ENCODE measurements at places on chromosomes 3 and 15. TPM values are rescaled to one million over a fixed set of nuclear protein-coding genes. Genes with fewer than 3 reads are reported as not detected.
A peak's percentile ranks its signal among the peaks of the same experiment; 100 is the strongest.

DNA sequence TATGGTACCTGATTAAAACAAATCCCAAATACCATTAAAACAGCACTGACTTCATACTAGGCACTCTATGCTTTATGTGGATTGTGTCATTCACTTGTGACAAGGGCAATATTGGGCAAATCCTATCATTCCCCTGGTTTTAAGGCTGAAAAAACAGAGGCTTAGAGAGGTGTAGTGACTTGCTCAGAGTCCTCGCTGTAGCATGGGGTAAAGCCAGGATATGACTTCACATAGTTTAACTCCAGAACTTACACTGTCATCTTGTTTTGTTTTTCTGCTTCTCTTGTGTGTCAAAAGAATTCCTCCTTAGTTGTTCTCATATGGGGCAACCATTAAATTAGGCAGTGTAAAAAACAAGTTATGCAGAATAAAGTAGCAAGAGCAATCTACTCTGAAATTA, 40.3 kb upstream of the ICE2 start:
- no peaks in the 10 kb centered on the region for H3K27me3 ChIP-seq
- no peaks in the 10 kb centered on the region for H3K36me3 ChIP-seq
- H3K27ac ChIP-seq, result no peak overlapping the region
- H3K4me1 ChIP-seq, result no peaks in the 10 kb centered on the region
- no peak overlapping the region for H3K4me3 ChIP-seq
- DNase-seq, result no peak

DNA sequence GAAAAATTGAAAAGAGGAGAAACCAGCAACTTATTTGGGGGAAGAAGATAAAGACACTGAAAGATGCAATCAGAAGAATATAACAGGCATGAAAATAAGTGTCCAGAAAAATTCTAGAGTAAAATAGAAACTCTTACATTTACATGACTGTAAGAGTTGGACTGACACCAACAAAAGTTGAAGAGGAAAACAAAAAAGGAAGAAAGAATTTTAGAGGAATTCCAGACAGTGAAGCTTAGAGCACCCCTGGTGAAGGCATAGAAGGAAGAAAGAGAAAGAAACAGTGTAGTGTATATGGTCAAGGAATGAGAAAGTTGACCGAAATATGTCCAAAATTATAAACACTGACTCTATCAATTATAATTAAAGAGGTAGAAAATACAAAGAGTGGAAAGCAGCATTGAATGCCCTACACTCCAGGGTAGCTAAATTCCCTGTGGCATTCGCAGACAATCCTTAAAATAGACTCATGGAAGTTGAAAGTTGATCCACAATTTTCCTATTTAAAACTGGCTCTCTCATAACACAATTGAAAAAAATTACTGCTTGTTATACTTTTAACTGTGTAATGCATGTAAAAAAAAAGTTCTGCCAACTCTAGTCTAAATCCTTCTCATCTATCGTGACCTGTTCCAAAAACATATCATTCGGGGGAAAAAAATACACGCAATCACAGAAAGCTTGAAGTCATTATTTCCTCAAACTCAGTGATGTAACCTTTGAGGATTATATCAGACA, 102.6 kb upstream of the ABI3BP start:
- no peak overlapping the region for H3K27ac ChIP-seq
- H3K4me1 ChIP-seq, result no peaks in the 10 kb centered on the region
- no peak overlapping the region for H3K4me3 ChIP-seq
- H3K36me3 ChIP-seq, result no peaks in the 10 kb centered on the region
- no peak for DNase-seq

DNA sequence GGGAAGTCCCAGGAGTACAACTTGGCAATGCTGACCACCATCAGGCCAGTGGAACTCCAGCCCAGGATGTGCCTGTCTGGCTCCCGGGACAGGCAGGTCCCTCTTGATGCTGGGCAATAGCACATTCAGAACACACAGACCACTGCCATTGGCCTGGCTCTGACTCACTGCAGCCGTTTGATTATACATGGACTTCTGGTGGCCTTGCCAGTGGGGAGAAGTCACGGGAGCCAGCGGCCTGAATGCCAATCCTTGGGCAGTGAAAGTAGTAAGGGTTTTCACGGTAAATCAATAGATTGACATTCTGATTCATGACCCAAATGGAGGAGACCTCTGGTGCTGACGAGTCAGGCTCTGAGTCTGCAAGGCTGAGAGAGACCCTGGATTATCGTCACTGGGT, 12.5 kb upstream of the PROK2 start:
- H3K27me3 ChIP-seq, result no peaks in the 10 kb centered on the region
- no peak overlapping the region for H3K4me3 ChIP-seq
- H3K4me1 ChIP-seq, result no peaks in the 10 kb centered on the region

- H3K27ac ChIP-seq, result no peak overlapping the region
- no peaks in the 10 kb centered on the region for H3K27me3 ChIP-seq
- no peak for DNase-seq
- no peak overlapping the region for H3K4me3 ChIP-seq
- no peaks in the 10 kb centered on the region for H3K4me1 ChIP-seq
These were observed 26.7 kb upstream of the LRTM1 start for GRCh38 chr3:54954521-54954920.

GRCh38 chr3:51501833-51502561, 2.2 kb upstream of the DCAF1 start:
- H3K4me1 ChIP-seq, result no peaks in the 10 kb centered on the region
- no peaks in the 10 kb centered on the region for H3K36me3 ChIP-seq

The RHCG gene
- total RNA-seq, result 1.5 TPM

GRCh38 chr15:40893733-40894680, at the start of gene VPS18:
Gene VPS18 (plus strand): TSS chr15:40894450. CDS start chr15:40894769, 319 bp downstream.
- no peaks in the 10 kb centered on the region for H3K27me3 ChIP-seq
- peak; percentile 98 for DNase-seq

GRCh38 chr3:55343486-55344357, 143.4 kb downstream of the WNT5A start:
- no peak overlapping the region for H3K4me3 ChIP-seq
- no peak overlapping the region for H3K27ac ChIP-seq
- no peak for DNase-seq
- H3K36me3 ChIP-seq, result no peaks in the 10 kb centered on the region
- H3K27me3 ChIP-seq, result no peaks in the 10 kb centered on the region

- H3K4me1 ChIP-seq, result no peaks in the 10 kb centered on the region
- no peak overlapping the region for H3K4me3 ChIP-seq
These were observed 25.6 kb downstream of the GYG1 start for GRCh38 chr3:149016669-149017541.

DNA sequence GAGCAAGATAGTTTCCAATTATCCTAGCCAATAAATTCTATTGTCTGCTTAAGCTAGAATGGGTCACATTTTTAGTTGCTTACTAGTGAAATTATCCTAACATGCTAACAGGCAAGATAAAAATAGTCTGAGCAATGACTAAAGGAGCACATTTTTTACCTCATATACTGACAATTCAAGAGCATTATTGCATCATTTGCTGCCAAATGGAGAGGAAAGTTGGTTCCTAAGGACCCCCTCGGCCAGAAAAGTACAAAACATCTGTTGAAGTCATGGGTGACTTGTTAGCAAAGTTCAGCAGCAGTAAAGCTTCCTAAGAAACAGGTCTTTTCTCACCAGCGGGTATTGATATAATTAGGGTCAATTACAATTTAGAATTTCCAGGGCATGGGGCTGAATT, 1001.0 kb downstream of the FHIT start:
- H3K27ac ChIP-seq, result no peak overlapping the region
- no peak for DNase-seq
- H3K4me3 ChIP-seq, result no peak overlapping the region
- H3K27me3 ChIP-seq, result no peaks in the 10 kb centered on the region
- no peaks in the 10 kb centered on the region for H3K4me1 ChIP-seq

GRCh38 chr3:9914559-9915253, 2.2 kb upstream of the IL17RC start:
- DNase-seq, result no peak
- H3K27ac ChIP-seq, result peak overlapping the region; percentile 94
- H3K27me3 ChIP-seq, result no peaks in the 10 kb centered on the region
- H3K36me3 ChIP-seq, result no peaks in the 10 kb centered on the region
- peaks cover 11% of the 10 kb centered on the region for H3K4me1 ChIP-seq
- peak overlapping the region; percentile 67 for H3K4me3 ChIP-seq

Measured in breast epithelium (tissue), 4 donors.